Osteocyte (in vitro differentiated cells): ENCODE measurements at places on chromosomes 12 and 14. TPM values are rescaled to one million over a fixed set of nuclear protein-coding genes. Genes with fewer than 3 reads are reported as not detected.

The SERPINA10 gene
- not detected in 2 replicates for total RNA-seq

The LTB4R gene
- 10.0 and 11.3 TPM in 2 replicates for total RNA-seq

DNA sequence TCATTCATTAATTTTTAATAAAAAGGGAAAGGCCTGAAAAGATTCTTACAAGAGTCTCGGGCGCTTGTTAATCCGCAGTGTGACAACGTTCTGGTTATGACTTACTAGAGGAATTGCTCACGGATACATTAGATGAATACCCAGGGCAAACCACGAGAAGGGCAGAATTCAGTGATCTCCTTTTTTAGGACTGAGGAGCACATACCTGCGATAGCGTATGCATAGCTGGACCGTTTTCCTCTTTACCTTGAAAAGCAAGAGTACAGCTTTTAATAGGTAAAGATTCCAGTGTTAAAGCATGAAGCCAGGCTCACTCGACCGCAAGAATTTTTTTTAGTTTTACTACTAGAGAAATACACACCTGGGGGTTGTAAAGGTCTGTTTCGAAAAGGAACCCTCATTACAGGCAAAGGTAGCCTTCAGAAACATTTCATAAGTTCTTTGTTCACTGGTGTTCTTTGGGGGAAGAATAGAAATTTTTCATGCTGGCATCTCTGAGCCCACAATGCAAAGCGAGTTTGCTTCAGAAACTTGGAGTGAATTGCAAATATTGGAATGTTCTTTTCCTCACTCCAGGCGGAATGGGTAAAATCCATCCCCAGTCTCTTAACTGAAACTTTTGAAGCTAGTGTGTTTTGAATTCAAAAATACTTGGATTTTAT lies 953 bp downstream of the MAPK1IP1L start:
- no peak for DNase-seq

- DNase-seq = no peak
Measured at GRCh38 chr12:131136539-131136872, 182.8 kb downstream of the ADGRD1 start.

DNA sequence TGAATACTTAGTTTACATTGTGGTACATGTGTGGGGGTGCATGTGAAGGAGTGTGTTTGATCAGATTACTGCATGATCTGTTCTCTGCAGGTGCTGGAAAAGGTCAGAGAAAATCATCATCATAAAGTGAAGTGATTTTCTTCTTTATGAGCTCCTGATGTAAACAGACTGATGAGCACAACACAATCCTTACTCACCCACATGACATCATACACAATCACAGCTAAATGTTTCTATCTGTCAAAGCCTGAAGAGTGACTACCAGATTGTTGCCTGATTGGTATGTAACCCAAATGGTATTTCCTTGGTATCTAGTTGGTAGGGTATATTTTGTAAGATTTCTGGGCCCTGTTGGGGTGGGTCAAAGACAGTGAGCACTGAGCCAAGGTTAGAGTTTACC lies 270.8 kb downstream of the FOXG1 start:
- no peak for DNase-seq
